Mucosa of gallbladder (tissue), 1 donor: ENCODE measurements at places on chromosomes 13 and 19.

DNA sequence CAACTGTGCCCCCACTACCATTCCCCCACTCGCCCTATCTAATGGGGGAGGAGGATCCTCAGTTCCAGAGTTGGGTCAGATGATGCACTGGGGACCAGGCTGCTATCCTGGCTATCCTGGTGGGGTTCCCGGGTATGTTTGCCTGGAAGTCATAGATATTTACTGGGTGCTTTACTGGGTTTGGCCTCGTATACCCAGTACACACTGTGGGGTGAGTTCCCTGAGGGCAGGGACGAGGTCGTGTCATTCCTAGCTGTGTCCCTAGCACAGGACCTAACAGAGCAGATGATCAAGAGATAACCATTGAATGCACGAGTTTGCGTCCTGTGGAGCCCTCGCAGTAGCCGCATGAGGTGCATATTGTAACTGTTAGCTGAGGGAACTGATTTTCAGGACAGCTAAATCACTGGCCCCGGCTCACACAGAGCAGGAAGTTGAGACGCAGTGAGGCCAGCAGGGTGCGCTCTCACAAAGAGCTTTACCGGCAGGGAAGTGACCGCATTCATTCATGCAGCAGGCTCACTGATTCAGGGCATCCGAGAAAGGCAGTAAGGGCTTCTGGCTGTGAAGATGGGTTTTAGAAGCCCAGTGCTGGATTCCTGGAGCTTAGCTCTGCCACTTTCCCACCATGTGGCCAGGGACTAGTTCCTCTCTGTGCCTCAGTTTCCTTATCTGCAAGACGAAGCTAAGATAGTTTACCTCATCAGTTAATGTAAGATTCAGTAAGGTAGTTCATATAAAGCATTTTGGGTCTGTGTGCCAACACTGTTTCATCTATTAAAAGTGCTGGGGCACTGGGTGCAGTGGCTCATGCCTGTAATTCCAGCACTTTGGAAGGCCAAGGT, 6.0 kb downstream of the RUVBL2 start:
- no peak for DNase-seq

GRCh38 chr13:107119989-107120881, 552.3 kb upstream of the ARGLU1 start:
- no peak for DNase-seq

DNA sequence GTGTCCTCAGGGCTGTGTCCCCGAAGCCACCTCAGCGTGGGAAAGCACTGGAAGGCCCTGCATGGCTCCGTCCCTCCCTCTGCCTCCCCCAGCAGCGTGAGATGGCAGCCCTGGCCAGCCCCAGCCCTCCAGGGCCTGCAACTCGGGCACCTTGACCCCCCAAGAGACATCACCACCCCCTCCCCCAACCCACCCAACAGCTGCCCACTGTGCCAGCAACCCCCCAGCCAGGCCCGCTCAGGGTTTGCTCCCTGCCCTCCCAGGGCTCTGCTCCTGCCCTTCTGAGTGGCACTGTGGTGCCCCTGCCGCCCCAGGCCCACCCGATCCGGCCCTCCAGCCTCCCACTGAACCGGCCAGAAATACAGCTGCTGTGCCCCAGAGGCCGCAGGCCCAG, 1.5 kb upstream of the ASPDH start:
- DNase-seq: no peak

- DNase-seq: no peak
These were observed 236.0 kb downstream of the SLITRK5 start for GRCh38 chr13:87907202-87907601.

GRCh38 chr13:20137875-20138274, 23.0 kb downstream of the GJA3 start:
- DNase-seq: no peak

DNA sequence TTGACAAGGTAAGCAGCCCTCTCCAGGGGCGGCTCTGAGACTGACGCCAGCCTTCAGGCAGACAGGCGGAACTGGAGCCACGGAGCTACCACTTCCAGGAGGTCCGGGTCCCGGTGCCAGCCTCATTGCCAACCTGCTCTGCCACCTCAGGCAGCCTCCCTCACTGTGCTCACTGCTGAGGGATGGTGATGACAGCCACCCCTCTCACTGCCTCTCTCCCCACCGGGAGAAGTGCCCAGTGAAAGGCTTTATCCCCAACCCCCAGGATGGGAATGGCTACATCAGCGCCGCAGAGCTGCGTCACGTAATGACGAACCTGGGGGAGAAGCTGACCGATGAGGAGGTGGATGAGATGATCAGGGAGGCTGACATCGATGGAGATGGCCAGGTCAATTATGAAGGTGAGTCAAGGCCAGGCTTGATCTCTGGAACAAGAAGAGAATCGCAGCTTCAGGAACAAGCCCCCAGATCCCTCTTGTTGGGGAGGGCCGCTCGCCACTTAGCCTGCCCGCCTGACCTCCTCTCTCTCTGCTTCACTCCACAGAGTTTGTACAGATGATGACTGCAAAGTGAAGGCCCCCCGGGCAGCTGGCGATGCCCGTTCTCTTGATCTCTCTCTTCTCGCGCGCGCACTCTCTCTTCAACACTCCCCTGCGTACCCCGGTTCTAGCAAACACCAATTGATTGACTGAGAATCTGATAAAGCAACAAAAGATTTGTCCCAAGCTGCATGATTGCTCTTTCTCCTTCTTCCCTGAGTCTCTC, 7.6 kb downstream of the CALM3 start:
- no peak for DNase-seq
